ENCODE measurements at places on chromosomes 5 and 9. TPM values are rescaled to one million over a fixed set of nuclear protein-coding genes. Genes with fewer than 3 reads are reported as not detected.
A peak's percentile ranks its signal among the peaks of the same experiment; 100 is the strongest.

The TMEM252 gene
- polyA plus RNA-seq = not detected

The OBP2B gene
- polyA plus RNA-seq = not detected

- no peaks in the 10 kb centered on the region for H3K27me3 ChIP-seq
- H3K27ac ChIP-seq = peak overlapping the region; percentile 78
- H3K4me3 ChIP-seq = no peak overlapping the region
- no peak for DNase-seq
- H3K4me1 ChIP-seq = no peaks in the 10 kb centered on the region
- no peaks in the 10 kb centered on the region for H3K36me3 ChIP-seq
Measured at GRCh38 chr9:113464286-113464660, 746 bp downstream of the RGS3 start.

The MYMK gene
- not detected for polyA plus RNA-seq

The IFNA13 gene
- not detected for polyA plus RNA-seq

- no peaks in the 10 kb centered on the region for H3K4me1 ChIP-seq
- DNase-seq = no peak
- no peak overlapping the region for H3K27ac ChIP-seq
- H3K4me3 ChIP-seq = no peak overlapping the region
Measured at GRCh38 chr5:65779643-65780042, 57.6 kb downstream of the NLN start.

Data from lung (tissue), 17 donors.